Inflammatory macrophage (primary cell): ENCODE measurements at places on chromosomes 5 and 9.

DNA sequence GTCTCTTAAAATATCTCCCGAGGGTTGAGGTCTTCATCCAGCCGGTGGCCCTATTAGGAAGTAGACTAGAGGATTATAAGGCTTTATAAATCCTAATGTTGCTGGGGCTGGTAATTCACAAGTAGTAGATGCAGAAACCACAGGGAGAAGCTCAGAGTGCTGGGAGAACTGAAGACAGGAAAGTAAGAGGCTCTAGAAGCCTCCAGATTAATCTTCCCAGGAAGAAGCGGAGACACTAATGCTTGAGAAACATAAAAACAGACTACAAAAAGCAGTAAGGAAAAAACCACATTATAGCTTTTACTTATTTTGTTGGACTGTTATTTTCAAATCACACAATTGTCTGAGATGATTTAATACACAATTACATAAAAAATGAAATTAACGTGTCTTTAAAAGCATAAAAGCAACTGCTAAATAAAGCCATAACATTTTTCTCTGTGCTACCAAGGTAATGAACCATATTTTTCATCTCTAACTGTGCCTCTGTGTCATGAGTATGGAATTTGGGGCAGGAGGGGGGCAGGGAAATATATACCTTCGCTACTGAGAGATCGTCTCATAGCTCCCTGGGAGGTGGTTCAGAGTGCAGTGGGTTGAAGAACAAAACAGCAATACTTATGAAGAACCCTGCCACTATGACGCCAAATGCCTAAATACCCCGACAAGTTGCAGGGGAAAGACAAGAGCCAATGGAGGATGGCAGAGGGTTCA, 806.2 kb upstream of the WWC1 start:
- DNase-seq: no peak

DNA sequence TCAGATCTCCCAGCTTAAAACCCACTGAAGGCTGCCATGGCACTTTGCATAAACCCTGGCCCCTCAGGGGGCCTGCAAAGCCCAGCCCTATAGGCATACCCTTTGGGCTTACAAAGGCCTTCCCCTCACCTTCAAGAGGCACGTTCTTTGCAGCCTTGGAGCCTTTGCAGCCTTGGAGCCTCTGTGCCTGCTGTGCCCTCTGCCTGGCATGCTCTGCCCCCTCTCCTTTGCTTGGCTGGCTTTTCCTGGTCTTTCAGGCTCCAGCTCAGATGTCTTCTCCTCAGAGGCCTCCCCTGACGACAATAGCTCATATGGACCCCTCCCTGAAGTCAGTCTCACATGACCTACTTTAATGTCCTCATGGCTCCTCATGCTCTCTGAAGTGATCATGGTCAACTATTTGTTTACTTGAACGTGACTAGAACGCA, 60.3 kb downstream of the CXXC5 start:
- no peak for DNase-seq

DNA sequence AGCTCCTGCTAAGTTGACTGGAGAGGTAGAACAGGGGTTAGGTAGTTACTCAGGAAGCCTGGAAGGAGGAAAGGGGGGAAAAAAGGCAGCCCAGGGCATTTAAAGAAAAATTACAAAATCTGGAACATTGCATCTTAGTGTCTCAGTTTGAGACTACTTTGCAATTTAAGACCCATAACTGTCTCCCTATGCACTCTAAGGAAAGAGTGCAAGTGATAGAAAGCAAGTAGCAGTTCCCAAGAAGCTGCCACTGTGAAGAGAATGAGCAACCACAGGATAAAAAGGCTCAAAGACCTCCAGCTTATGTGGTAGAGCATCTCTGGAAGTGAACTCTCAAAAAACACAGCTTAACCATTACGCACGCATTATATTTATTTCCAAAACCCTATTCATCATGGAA, 141.8 kb downstream of the SLCO4C1 start:
- no peak for DNase-seq

- no peak for DNase-seq
Observed at GRCh38 chr5:372996-373709, 51.6 kb downstream of the AHRR start.

DNA sequence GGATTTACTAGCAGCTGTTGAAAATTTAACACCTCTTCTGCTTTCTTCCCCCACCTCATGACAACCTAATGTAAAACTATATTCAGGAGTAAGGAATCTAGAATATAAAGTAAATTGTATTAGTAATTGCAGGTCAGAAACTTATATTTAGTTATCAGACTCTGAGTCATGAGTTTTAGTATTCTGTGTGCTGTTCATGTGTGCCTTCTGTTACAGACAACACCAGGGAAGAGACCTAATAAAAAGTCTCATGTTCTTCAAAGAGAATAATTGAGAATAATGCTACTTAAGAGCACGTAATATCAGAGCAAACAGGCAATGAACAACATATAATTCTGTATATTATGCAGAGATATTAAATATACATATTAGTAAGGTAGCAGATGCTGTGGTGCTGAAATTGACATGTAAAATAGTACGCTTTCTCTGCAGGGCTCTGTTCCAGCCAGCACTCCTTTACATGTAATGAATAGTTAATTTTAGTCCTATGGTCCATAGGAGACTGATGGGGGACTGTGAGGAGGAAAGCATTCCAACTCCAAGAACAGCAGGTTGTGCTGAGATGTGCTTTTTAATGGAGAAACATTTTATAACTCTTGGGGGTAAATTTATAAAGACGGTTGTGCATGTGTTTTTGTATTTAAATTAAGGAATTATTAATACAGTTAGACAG, 106.4 kb downstream of the ZSWIM6 start:
- DNase-seq: no peak

GRCh38 chr5:45094876-45095440, 286.2 kb downstream of the MRPS30 start:
- no peak for DNase-seq

DNA sequence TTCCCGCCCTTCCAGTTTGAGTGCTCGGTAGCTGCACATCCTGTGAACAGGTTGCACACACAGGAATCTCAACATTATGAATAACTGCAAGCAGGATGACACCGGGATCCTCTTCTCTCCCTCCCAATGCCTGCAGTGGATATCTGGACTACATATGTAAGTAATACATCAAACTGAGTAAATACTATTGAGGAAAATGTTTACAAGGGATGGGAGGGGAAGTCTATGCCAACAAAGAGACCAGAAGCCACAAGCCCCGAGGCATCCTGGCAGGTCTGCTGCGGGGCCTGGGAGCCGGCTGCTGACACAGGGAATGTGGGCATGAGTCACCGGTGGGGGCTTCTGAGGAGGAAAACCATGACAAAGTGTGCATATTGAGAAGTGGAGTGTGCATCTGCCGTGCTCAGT, 8.6 kb upstream of the ANKRD33B start:
- DNase-seq: no peak

DNA sequence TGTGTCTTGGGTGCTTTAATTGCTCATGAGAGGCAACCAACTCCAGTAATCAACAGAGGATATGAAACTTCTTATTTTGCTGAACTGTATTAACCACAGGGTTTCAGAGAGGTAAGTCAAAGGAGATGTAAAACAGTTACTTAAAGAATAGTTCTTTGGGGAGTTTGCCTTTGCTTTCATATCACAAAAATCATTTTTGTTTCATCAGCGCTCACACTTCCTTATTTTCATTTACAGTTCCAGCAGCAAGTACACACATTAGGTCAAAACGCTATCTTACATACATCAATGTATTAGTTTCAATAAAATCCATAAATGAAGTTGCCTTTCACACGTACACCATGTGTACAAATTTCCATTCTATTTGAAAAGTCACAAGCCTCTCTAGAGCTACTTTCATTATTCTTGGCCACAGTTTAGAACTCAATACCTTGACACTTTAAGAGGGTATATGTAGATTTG, 50.1 kb downstream of the ST8SIA4 start:
- DNase-seq: peak; percentile 67

GRCh38 chr5:132686193-132686592, 12.4 kb downstream of the IL4 start:
- no peak for DNase-seq

GRCh38 chr5:65808251-65808741, 86.3 kb downstream of the NLN start:
- no peak for DNase-seq
